ENCODE measurements at places on chromosomes 3 and 15. TPM values are rescaled to one million over a fixed set of nuclear protein-coding genes. Genes with fewer than 3 reads are reported as not detected.

GRM7 gene
- not detected for total RNA-seq

BNC1 gene
- 10.5 TPM for total RNA-seq

ACOX2 gene
- total RNA-seq: 0.41 TPM

SLC51B gene
- not detected for total RNA-seq

UROC1 gene
- total RNA-seq: not detected

DPPA2 gene
- total RNA-seq: not detected

All from SJSA1 (cell line).